ENCODE measurements at places on chromosomes 1 and 21. TPM values are rescaled to one million over a fixed set of nuclear protein-coding genes. Genes with fewer than 3 reads are reported as not detected.

Gene GREM2
- total RNA-seq, result 18.4 TPM

Gene FGR
- not detected for total RNA-seq

Gene BCAS2
- total RNA-seq, result 32.4 TPM

Gene XCL1
- not detected for total RNA-seq

Gene TSHB
- not detected for total RNA-seq

Gene KCNA2
- not detected for total RNA-seq

Gene TMPRSS2
- total RNA-seq, result not detected

Gene YTHDF2
- total RNA-seq, result 37.4 TPM

All from smooth muscle cell of the coronary artery (primary cell).